ENCODE measurements at places on chromosomes 5 and 9.

GRCh38 chr9:137241490-137242268 is 592 bp downstream of the TUBB4B start:
- DNase-seq: peak; percentile 35

DNA sequence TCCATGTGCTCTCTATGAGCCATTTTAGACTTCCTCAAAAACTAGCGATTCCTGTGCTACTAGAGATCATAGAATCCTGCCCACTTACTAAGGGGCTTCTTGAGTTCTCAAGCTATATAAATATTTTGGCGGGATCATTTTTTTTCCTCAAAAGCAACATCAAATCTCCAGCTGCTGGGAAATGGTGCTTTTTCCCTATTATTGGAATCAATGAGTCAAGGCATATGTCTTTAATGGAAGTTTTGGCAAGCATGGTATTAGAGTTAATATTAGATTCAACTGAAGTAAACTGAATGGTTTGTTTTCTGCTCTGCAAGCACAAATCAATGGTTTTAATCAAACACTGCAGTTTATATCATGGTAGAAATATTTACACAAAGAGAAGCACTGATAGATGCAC is 369.9 kb upstream of the PTGER4 start:
- no peak for DNase-seq

- no peak for DNase-seq
These were observed 3.5 kb downstream of the CSF1R start for GRCh38 chr5:150082889-150083288.

- DNase-seq: no peak
These were observed 14.4 kb downstream of the ACER2 start for GRCh38 chr9:19423163-19423562.

GRCh38 chr9:27771803-27772545 is 198.7 kb upstream of the C9orf72 start:
- DNase-seq: no peak

- no peak for DNase-seq
These were observed 33.0 kb downstream of the LMNB1 start for GRCh38 chr5:126809916-126810315.

- DNase-seq: no peak
These were observed 101.1 kb upstream of the ZNF366 start for GRCh38 chr5:72608297-72608696.

DNA sequence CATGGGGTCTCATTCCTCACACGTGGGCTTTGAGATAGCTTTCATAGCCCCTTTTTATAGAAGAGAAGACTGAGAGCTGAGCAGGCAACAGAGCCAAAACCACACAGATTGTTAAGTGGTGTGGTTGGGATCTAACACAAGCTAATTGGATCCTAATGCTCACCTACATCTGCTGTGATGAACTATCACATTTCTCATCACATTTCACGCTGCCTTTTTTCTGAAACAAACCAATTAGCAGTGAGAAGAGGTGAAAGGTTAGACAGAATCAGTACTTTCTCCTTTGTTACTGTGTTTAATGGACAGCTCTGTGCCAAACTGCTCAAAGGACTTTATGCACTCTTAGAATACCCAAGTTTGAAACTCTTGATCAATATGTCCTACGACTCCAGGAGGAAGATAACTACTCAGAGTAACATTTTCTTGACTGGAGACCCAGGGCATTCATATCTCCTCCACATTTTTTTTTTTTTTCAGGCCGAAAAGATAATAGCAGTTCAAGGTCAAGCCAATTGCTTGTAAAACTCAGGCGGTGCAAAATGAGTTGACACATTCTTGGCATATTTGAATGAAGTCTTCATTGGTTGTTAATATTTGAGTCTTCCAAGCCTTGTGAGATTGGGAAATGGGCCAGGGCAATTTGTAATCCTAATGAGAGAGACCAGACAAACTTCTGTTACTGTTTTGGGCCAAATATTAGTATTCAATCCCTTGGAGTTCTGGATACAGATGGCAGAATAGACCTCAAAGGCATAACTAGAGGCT is 138.4 kb downstream of the KCTD16 start:
- DNase-seq: no peak

- no peak for DNase-seq
These were observed 269.5 kb downstream of the SEC61B start for GRCh38 chr9:99491408-99492158.

DNA sequence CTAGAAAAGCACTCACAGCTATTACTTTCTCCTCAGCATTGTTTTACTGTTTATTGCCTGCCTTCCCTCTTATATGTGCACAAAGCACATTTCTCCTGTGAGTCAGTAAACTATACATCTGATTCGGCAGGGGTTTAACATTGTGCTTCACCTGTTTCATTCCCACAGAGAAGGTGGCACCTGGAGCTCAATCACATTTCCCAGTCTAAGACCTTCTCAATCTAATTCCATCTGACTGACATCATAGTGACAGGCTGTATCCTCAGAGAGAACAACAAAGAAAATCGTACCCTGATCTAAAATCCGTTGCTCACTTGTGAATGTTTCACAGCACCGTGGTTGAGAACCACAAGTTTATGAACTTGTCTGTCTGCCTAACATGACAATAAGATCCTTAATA is 92.4 kb upstream of the CAST start:
- no peak for DNase-seq

DNA sequence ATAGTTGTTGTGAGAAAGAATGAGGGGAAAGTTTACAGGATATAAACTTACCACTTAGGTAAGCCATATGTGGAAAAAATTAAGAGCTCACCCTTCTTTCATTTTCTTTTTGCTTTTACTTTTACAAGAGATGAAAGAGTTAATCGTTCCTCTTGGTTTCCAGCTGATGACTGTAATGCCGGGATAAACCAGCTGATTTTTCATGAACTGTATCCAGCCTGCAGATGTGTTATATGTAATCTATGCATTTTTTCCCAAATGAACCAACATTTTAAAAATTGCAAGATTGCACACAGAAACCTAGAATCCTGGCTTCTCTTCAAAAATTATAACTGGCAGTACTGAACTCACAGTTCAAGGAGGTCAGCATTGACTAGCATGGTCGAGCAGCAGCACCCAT is 185.9 kb downstream of the GRIA1 start:
- no peak for DNase-seq

- no peak for DNase-seq
These were observed 63.3 kb downstream of the ADGRV1 start for GRCh38 chr5:90621848-90622247.

GRCh38 chr9:7481570-7481969 is 318.0 kb downstream of the DMAC1 start:
- DNase-seq: no peak

DNA sequence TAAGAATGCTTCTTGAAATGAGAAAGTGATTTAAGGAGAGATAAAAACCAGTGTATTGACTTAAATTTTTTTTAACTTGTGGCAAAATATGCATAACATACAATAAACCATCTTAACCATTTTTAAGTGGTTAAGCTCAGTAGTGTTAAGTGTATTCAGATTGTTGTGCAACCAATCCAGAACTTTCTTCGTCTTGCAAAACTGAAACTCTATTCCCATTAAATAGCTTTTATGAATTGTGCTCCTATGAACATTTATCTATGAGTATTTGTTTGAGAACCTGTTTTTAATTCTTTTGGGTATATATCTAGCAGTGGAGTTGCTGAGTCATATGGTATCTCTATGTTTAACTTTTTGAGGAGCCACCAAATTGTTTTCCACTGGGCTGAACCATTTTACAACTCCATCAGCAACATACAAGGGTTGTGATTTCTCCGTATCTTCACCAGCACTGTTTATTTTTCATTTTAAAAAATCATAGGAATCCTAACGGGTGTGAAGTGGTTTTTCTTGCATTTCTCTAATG is 76.6 kb upstream of the ACTBL2 start:
- no peak for DNase-seq

- no peak for DNase-seq
These were observed 566.2 kb downstream of the BNC2 start for GRCh38 chr9:16304301-16304700.

DNA sequence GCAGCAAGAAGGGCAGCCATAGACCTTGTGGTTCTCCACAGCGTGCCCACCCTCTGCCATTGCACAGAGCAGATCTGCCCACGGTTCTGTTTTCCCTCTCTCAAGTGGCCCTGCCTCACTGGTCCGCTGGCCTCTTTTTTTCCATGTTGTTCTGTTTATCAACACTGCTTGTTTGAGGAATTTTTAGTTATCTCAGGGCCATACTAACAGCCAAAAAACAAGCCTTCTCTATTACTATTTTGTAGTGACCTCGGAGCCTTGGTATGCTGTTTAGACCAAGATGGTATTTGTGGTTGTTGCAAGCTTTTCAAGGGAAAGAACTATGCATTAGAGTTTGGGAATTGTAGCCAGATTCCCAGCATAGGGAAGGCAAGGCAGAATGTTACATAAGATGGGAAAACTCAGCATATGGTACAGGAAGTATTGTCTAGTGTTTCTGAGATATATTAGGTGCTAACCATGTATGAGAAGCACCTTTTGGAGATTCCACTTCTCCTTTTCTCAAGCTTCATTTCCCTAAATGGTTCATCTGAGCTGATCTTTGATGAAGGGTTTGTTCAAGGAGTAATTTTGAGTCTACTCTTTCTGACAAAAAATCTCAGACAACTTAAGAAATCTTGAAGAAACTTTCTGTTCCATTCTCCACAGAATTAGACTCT is 54.3 kb downstream of the NUP214 start:
- DNase-seq: no peak

DNA sequence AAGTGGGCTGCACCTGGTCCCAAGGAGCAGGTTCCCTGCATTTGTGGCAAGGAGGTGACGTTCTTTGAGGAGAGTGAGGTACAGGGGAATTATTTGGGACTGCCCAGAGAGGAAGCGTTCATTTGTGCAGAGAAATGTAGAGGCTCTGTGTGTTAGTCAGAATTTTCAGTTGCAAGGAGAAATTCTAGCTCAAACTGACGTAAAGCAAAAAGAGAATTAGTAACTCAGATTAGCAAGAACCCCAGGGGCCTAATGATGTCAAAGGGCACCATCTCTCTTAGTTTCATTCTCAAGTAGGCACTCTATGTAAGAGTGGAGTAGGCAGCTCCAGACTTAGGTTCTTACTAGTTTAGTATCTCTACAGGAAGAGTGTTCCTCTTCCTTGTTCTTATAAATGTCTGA is 2.4 kb upstream of the TXN start:
- DNase-seq: no peak

DNA sequence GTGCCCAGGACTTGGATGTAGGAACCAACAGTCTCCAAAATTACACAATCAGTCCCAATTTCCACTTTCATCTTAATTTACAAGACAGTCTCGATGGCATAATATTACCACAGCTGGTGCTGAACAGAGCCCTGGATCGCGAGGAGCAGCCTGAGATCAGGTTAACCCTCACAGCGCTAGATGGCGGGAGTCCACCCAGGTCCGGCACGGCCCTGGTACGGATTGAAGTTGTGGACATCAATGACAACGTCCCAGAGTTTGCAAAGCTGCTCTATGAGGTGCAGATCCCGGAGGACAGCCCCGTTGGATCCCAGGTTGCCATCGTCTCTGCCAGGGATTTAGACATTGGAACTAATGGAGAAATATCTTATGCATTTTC is 837 bp downstream of the PCDHB2 start:
- no peak for DNase-seq

DNA sequence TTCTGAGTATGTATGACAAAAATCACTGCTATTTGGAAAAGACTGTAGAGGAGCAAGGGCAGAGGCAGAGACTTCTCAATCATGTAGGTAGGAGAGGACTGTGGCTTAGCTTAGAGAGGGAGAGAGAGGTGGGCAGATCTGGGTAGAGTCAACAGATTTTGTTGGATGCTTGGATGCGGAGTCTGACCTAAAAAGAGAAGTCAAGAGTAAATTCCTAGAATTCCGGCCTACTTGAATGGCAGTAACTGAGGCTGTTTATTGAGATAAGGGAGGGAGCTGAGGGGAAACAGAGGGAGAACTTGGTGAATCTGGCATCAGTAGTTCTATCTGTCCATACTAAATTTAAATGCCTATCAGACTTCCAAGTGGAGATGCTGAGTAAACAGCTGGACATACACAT is 2.4 kb downstream of the TICAM2 start:
- no peak for DNase-seq

DNA sequence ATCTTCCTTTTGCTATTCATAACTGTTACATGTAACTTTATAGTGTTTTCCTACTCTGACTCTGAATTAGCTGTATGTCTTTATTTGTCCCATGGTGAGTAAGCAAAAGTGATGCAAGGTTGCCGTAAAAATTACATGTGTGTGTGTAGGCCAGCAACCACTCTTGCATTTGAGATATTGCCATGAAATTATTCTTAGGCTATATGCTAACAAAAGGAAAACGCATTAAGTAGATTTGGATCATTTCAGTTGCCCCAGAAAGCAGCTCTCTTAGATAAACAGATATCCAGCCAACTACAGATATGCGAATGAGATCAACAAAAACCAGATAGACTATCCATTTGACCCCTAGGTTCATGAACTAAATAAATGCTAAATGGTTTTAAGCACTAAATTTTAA is 73.6 kb downstream of the CYLC2 start:
- no peak for DNase-seq

DNA sequence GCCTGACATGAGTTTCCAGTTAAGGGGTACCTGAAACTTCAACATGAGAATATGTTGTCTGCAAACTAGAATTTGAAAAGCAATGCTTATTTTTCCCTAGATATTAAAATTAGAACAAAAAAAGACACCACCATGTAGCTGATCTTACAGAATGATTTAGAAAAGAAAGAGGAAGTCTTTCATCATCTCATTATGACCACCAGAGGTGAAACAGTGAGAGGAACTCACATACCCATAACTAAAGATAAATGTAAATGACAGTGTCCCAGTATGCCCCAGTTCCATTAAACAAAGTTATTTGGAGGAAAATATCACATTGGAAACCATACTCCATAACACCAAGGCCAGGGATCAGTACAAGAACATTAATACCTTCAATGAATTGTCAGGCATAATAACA is 6.9 kb downstream of the TAF7 start:
- DNase-seq: no peak

DNA sequence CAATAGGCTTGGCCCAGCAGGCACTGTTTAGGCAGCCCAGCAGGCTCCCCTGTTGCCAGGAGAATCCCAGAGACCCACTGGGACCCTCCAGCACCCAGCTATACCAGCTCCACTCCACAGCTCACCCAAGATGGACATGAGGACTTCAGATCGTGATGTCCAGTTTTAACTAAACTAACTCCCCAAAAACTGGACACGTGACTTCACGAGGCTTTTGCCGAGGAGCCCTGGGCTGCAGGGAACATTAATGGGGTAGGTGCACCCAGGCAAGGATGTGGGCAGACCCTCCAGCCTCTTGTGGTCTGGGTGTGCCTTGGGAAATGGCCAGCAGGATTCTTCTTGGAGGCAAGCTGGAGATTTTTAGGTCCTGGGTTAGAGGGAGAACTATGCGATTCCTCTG is 8.9 kb upstream of the NKD2 start:
- DNase-seq: no peak

GRCh38 chr5:102858808-102859207 is 103.7 kb downstream of the PAM start:
- DNase-seq: no peak

- DNase-seq: no peak
These were observed 14.0 kb upstream of the ACSL6 start for GRCh38 chr5:132025403-132025971.

DNA sequence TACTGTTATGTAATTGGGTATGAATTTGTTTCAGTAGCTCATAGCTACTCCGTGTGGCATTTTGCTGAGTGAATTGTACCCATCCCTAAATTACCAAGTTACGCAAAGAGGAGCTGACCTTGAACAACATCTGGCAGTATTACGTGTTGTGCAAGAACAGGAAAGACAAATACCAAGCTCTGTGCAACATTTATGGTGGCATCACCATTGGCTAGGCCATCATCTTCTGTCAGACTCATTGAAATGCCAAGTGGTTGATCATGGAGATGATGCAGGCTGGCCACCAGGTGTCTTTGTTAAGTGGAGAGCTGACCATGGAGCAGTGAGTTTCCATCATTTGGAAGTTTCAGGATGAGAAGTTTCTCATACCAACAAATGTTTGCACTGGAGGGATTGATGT is 15.0 kb downstream of the ZSWIM6 start:
- no peak for DNase-seq
